ENCODE measurements at places on chromosomes 6 and 20.
A peak's percentile ranks its signal among the peaks of the same experiment; 100 is the strongest.

GRCh38 chr6:30100585-30101443 is 12.1 kb downstream of the TRIM31 start:
- DNase-seq = no peak

DNA sequence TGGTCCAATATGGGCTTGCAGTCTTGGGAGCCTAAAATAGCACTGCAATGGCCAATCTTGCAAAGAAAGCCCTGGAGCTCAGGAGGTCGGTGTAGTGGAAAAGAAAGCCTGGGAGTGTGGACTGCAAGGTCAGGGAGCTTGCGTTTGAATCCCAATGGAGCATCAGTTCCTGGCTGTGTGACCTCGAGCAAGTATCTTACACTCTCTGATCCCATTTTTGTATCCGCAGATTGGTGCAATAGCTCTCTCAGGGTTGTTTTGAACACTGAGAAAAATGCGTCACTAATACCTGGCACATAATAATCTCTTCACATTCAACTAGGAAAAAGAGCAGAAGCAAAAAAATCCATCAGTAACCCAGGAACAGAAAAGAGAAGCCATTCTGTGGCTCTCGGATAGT is 7.3 kb downstream of the PMEPA1 start:
- DNase-seq = no peak

- no peak for DNase-seq
Observed at GRCh38 chr20:22807045-22807444, 222.7 kb upstream of the FOXA2 start.

- no peak for DNase-seq
Observed at GRCh38 chr6:93341900-93342613, 77.3 kb downstream of the EPHA7 start.

GRCh38 chr6:116136373-116136772 is 10.4 kb upstream of the COL10A1 start:
- no peak for DNase-seq

GRCh38 chr6:30810813-30811339 is 66.5 kb upstream of the IER3 start:
- peak; percentile 69 for DNase-seq

DNA sequence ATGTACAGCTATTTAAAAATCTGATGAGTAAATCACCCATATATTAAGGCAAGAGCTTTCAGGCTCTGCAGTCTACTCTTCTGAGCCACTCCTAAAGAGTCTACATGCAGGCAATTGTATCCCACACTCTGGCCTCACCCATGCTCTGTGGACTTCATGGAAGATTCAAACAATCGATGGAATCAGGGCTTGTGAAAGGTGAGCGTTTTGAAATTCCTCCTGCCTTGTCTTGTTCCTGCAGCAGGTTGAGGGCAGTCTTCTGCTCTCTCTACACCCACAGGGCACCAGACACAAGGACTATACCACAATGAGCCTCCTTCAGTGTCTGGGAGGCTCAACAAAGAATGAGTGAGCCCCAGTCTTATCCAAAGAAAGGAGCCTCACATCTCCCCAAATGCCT is 51.1 kb downstream of the TBC1D7 start:
- DNase-seq = no peak

- DNase-seq = no peak
Observed at GRCh38 chr6:52538901-52539354, 37.9 kb downstream of the TRAM2 start.
